CD4-positive, alpha-beta T cell (primary cell): ENCODE measurements at places on chromosomes 4 and X.

DNA sequence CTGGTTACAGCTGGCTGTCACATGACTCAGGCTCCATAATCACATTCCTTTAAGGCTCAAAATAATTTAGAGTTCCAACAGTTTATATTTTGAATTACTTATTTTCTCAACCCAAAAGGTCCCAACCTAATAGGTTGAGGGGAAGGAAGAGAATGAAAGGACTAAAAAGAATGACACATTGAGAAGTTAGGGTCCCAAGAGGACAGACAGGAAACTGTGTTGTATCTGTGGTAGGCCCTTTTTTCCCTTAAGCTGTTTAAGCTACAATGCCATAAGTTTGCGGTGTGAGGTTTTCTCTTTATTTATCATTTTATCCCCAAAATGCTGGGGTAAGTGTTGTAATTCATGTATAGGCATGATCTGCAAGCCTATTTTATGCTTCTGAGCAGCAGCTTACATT, 290.2 kb downstream of the ZNF674 start:
- H3K4me1 ChIP-seq: peaks cover 9% of the 10 kb centered on the region
- no peaks in the 10 kb centered on the region for H3K36me3 ChIP-seq
- DNase-seq: no peak
- H3K27me3 ChIP-seq: no peaks in the 10 kb centered on the region
- H3K4me3 ChIP-seq: no peak overlapping the region

- DNase-seq: no peak
- H3K4me3 ChIP-seq: no peak overlapping the region
- H3K4me1 ChIP-seq: no peaks in the 10 kb centered on the region
- H3K27ac ChIP-seq: no peak overlapping the region
- no peaks in the 10 kb centered on the region for H3K27me3 ChIP-seq
- H3K36me3 ChIP-seq: peaks cover 3% of the 10 kb centered on the region
Measured at GRCh38 chrX:72430405-72430968, 124.8 kb upstream of the CITED1 start.

- no peak within 1 kb of the TSS for H3K27ac ChIP-seq
- H3K4me1 ChIP-seq: no peaks in the 10 kb centered on the region
- H3K36me3 ChIP-seq: no peaks in the 10 kb centered on the region
Measured at GRCh38 chrX:53048169-53049126, at the start of gene GPR173. Gene GPR173 (plus strand): TSS chrX:53048789. CDS start chrX:53076622, 27,833 bp downstream.

- no peaks in the 10 kb centered on the region for H3K4me1 ChIP-seq
- no peaks in the 10 kb centered on the region for H3K27me3 ChIP-seq
- no peaks in the 10 kb centered on the region for H3K36me3 ChIP-seq
- no peak overlapping the region for H3K4me3 ChIP-seq
Measured at GRCh38 chrX:13338996-13339515, 19.2 kb upstream of the ATXN3L start.

GRCh38 chr4:10079912-10080588, 36.5 kb downstream of the WDR1 start:
- peaks cover 99% of the 10 kb centered on the region for H3K36me3 ChIP-seq
- H3K4me1 ChIP-seq: no peaks in the 10 kb centered on the region
- H3K4me3 ChIP-seq: no peak overlapping the region
- H3K27ac ChIP-seq: no peak overlapping the region
- H3K27me3 ChIP-seq: no peaks in the 10 kb centered on the region
